Stimulated activated CD4-positive, alpha-beta T cell treated with anti-CD3 and anti-CD28 coated beads, Interleukin-1b, Interleukin-23, amount 100 ng/mL, for 1 hour (primary cell): ENCODE measurements at places on chromosomes 13 and 19.

- DNase-seq: no peak
Observed at GRCh38 chr13:29109987-29110386, 289.8 kb downstream of the MTUS2 start.

GRCh38 chr13:94759120-94759728 is 46.9 kb upstream of the SOX21 start:
- no peak for DNase-seq

DNA sequence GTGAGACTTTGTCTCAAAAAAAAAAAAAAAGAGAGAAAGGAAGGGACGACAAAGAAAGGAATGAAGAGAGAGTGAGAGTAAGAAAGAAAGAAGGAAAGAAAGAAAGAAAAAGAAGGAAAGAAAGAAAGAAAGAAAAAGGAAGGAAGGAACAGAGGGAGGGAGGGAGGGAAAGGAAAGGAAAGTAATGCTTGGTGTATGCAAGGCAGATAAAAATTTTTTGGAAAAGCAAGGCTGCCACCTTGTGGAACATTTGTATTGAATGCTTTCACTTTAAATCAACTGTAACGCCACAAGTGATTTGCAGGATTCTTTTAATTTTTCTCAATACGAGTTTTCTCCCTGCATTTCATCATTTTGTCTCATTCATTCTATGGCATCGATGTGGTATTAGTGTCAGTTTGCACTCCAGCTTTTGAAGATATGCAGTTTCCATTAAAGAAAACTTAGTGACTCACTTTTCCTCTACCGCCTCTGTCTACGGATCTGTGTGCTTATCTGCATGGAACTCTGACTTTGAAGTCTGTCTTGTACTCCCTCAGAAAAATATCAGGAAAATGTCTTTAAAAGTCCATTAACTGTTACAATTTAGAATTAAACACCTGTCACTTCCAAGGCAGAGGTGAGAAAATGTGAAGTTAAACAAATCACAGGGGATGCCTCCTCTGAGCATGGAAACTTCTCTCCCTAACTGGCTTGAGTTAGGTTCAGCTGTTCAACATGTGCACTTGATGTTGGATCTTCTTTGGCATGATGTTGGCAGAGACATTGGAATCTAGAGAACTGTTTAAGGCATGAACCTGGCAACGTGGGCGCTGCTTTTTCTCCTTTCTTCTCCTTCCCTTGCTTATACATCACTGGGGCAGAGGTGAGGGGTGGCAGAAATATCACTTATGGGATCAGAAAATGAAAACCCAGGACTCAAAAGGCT is 20.0 kb upstream of the ZDHHC20 start:
- no peak for DNase-seq

DNA sequence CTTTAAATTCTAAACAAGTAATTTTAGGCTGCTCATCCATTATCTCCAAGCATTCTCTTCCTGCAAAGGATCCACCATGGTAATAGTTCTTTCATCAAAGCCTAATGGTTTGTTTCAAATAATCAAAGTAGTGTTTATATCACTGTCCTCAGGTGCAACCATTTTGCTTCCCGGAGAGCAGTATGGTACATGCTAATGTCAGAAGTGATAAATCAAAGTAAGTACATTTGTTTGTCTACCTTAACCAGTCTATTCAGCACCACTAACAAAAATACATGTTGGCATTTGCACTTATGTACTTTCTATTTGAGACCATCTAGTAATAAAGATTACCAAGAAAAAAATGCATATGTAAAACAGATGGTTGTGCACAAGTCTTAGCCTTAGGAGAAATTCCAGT is 37.5 kb downstream of the DACH1 start:
- no peak for DNase-seq

- no peak for DNase-seq
Observed at GRCh38 chr13:97386801-97387484, 47.0 kb upstream of the RAP2A start.

- DNase-seq: no peak
Observed at GRCh38 chr13:48928757-48929430, 46.8 kb upstream of the FNDC3A start.

- no peak for DNase-seq
Observed at GRCh38 chr19:33811736-33812387, 15.2 kb downstream of the KCTD15 start.

- no peak for DNase-seq
Observed at GRCh38 chr13:113643593-113643992, 14.4 kb downstream of the ATP4B start.

DNA sequence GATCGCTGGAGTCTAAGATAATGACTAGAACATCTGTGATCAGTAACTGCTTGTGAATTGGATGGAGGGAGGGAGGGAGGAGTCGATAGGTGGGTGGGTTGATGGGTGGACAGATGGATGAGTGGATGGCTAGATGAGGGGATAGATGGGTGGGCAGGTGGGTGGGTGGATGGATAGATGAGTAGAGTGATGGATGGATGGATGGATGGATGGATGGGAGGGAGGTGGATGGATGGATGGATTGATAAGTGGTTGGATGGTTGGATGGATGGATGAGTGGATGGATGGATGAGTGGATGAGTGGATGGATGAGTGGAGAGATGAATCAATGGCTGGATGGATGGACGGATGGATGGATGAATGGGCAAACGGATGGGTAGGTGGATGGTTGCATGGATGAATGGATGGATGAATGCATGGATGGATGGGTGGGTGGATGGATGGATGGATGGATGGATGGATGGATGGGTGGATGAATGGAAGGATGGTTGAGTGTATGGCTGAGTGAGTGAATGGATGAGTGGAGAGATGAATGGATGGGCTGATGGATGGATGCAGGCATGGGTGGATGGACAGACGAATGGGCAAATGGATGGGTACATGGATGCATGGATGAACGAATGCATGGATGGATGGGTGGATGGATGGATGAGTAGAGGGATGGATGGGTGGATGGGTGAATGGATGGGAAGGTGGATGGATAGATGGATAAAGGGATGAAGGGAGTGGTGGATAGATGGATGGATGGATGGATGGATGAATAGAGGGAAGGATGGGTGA is 44.0 kb upstream of the NFIC start:
- DNase-seq: no peak

GRCh38 chr13:92387245-92387644 is 839.4 kb upstream of the GPC6 start:
- no peak for DNase-seq

GRCh38 chr19:22527554-22527953 is 105.4 kb upstream of the ZNF98 start:
- DNase-seq: no peak

DNA sequence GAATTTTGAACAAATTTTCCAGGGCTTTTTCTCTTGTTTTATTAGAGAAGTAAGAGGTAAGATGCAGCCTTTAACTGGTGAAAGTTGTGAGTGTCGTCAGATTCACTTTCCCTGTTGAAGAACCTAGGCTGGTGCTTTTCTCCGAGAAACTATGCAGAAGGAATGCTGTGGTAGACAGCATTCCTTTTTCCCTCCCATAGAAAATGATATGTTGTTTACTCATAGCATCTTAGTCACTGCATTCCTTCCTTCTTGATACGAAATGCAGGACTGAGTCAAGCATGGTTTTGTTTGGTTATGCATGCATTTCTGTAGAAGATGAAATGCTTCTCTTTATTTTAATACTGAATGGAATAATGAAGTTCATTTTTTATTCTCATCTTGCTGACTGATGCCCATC is 3.4 kb downstream of the ITGBL1 start:
- DNase-seq: no peak

- no peak for DNase-seq
Observed at GRCh38 chr19:1028062-1028926, 1.9 kb downstream of the CNN2 start.

DNA sequence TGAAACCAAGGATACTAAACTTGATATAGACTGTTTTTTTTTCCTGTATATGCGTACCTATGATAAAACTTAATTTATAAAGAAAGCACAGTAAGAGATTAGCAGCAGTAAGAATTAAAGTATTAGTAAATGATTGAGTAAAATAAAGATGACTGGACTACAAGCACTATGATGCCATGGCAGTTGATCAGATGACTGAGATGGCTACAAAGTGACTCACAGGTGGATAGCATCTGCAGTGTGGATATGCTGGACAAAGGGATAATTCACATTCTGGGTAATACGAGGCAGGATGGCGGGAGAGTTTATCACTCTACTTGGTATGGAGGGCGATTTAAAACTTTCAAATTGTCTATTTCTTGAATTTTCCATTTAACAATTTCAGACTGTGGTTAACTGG is 11.8 kb downstream of the HTR2A start:
- DNase-seq: no peak

- DNase-seq: no peak
Observed at GRCh38 chr13:55577847-55578210, 1562.9 kb upstream of the PRR20A start.

DNA sequence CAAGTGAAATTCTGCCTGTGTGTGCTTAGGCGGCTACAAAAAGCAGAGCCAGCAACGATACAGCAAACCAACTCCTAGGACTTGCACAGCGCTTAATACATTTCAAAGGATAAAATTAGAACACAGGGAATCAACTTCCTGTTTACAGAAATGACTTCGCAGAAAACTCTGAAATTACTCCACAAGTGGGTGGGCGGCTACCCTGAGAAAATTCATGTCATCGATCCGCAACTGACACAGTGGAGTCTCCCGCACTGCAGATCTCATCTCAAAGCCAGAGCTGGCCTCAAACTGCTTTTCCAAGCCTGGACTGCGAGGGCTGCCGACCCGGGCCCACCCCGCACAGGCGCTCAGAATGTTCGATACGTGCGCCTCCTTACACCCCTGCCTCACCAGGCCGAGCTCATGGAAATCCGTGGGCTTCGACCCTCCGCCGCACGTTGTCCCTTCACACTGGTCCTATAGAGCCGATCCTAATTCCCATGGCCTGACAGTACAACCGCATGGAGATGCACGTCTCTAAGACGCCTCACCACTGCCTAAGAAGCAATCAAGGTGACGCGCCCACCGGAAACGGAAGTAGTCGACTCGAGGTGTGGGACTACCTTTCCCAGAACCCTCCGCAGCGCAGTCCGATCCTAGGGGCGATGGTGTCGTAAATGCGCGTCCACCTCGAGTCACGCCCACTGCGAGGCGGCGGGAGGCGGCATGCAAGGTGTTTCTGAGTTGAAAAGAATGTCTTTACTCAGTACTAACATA is at the start of gene ZNF229:
ZNF229 (minus strand) TSS at position 557 of the 759 bp plus-strand sequence. CDS start 5,625 bp downstream, outside the sequence.
- DNase-seq: peak; percentile 36

GRCh38 chr19:45179072-45179891 is 698 bp downstream of the BLOC1S3 start:
- no peak for DNase-seq

- no peak for DNase-seq
Observed at GRCh38 chr19:15989889-15990288, 41.1 kb downstream of the OR10H4 start.

GRCh38 chr19:10644260-10645007 is 9.7 kb upstream of the ILF3 start:
- DNase-seq: peak; percentile 78

GRCh38 chr19:31575846-31576335 is 226.7 kb upstream of the TSHZ3 start:
- DNase-seq: no peak

DNA sequence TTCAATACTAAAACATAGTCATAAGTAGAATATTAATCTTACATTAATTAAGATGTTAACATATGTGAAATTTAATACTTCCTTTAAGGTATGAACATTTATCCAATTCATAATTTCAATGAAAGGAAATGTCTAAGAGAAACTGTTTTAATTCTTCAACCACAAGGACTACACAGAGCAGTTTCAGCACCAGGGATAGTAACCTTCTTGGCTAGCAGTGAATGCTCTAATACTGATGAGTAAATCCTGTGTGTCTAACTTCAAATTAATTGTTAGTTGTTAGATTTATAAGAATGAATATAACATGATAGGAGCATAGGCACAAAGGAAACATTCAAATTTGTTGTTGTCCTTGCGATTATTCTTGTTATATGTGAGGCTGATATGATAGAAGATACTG is 15.6 kb upstream of the NBEA start:
- no peak for DNase-seq

- DNase-seq: no peak
Observed at GRCh38 chr19:23795462-23795861, 36.8 kb upstream of the ZNF681 start.

- no peak for DNase-seq
Observed at GRCh38 chr19:45195764-45196163, 17.2 kb downstream of the BLOC1S3 start.

- DNase-seq: no peak
Observed at GRCh38 chr13:78487707-78488106, 115.6 kb downstream of the POU4F1 start.

DNA sequence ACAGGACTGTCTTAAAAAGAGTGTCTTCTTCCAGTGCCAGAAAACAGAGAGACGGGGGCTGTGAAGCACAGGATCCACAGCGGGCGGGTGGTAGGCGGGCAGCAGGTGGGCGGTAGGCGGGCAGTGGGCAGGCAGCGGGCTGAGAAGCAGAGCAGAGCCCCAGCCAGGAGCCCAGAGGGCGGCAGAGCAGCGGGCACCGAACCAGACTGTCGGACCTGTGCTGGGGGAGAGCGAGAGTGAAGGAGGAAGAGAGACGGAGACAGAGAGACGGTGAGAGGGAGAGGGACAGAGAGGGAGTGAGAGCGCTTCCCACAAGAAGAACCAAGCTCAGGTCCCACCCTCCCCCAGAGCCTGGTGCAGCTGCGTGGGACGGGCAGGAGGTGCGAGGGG is 30.3 kb downstream of the RASA3 start:
- DNase-seq: no peak
